Caco-2 (cell line): ENCODE measurements at places on chromosomes 1 and 21.

GRCh38 chr21:46129846-46130651 lies 25.3 kb downstream of the FTCD start:
- no peak for DNase-seq

GRCh38 chr1:35558374-35559316 lies 1.0 kb downstream of the NCDN start:
- no peak for DNase-seq

DNA sequence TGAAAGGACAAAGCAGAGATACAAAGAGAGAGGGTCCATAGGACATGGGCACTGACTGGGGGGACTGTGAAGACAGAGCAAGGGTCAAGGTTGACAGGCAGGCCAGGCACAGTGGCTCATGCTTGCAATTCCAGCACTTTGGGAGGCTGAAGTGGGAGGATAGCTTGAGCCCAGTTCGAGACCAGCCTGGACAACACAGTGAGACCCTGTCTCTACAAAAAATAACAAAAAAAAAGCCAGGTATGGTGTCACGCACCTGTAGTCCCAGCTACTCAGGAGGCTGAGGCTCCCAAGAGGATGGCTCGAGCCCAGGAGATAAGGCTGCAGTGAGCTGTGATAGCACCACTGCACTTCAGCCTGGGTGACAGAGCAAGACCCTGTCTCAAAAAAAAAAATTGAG lies 4.4 kb downstream of the CASP9 start:
- no peak for DNase-seq

- no peak for DNase-seq
Observed at GRCh38 chr21:22795091-22795490, 1796.9 kb downstream of the NCAM2 start.
